ENCODE measurements at places on chromosomes 7 and 10. TPM values are rescaled to one million over a fixed set of nuclear protein-coding genes. Genes with fewer than 3 reads are reported as not detected.
A peak's percentile ranks its signal among the peaks of the same experiment; 100 is the strongest.

DNA sequence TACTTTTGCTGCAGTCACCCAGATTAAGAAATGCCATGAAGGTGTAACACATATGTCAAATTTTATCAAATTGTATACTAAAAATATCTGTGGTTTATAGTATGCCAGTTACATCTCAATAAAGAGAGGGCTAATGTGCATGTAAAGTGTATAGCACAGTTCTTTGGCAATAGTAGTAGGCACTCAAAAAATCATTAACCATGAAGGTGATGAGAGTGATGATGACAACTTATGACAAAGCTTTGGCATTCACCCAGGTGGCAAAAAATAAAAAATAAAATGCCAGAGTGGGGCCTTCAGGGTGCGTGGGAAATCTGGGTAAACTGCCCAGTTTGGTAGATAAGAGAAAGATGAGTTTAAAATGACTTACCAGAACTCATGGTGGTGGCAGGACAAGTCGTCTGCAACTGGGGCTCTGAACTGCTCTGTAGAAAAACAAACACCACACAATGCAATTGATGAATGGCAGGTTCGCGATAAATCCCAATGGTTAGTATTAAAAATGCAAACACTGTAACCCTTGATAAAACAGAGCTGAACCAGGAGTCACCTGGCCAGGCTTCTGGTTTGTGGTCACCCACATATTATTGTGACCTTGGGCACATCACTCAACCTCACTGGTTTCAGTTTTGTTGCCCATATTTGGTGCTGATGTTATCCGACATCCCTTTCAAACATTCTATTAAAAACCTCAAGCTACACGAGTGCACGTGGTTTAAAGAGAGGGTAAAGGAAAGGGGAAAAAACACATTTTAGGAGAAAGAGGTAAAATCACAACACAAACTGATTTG, 120.2 kb downstream of the SORBS1 start:
- DNase-seq: no peak

DNA sequence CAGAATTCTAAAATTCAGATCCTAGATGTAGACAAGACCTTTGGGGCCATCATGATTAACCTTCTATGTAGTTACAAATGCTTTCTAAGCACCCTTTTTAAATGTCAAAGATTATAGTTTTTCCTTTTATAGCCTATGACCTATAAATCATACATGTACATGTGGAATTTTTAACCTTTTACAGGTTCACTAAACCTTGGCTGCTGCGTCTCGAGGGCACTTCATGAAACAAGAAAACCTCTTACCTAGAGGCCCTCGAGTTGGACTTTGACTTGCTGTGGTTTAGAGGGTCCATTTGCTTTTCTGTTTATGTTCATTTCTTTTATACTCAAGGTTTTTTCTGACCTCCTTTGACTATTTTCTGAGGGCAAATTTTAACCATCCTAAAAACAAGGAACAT, 302.2 kb downstream of the CSTF2T start:
- no peak for DNase-seq

GRCh38 chr7:35819310-35819709, 18.5 kb downstream of the SEPTIN7 start:
- DNase-seq: no peak

DNA sequence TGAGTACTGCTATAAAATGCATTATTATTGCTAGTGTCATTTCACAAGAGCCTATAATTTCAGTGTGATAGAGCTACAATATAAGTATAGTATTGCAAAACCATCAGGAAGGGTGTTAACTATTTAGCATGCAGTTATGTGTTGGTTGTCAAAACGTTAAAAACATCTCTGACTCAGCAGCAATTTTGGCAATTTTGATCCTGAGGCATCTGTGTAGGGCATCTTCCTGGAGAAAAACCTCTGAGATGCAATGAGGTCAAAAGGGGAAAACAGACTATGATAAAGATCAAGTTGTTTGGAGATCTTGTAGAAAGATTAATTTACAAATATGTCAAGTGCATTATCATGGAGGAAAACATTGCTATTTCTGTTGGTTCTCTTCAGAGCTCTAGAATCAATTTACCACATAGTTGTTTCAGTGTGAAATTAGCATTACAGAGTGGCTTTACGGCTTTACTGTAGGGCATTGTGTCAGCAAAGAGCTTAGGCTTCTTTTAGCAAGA, 5.3 kb downstream of the CFTR start:
- DNase-seq: no peak

GRCh38 chr10:44259090-44259874, 125.6 kb downstream of the CXCL12 start:
- peak; percentile 36 for DNase-seq

- peak; percentile 2 for DNase-seq
Observed at GRCh38 chr10:47295411-47295810, 4.6 kb upstream of the GDF10 start.

GRCh38 chr7:73433924-73434700, 534 bp downstream of the FZD9 start:
- DNase-seq: no peak

- no peak for DNase-seq
Observed at GRCh38 chr7:156461881-156462665, 178.5 kb upstream of the RNF32 start.

- DNase-seq: peak; percentile 31
Observed at GRCh38 chr10:69757553-69758309, 44.0 kb upstream of the COL13A1 start.

DNA sequence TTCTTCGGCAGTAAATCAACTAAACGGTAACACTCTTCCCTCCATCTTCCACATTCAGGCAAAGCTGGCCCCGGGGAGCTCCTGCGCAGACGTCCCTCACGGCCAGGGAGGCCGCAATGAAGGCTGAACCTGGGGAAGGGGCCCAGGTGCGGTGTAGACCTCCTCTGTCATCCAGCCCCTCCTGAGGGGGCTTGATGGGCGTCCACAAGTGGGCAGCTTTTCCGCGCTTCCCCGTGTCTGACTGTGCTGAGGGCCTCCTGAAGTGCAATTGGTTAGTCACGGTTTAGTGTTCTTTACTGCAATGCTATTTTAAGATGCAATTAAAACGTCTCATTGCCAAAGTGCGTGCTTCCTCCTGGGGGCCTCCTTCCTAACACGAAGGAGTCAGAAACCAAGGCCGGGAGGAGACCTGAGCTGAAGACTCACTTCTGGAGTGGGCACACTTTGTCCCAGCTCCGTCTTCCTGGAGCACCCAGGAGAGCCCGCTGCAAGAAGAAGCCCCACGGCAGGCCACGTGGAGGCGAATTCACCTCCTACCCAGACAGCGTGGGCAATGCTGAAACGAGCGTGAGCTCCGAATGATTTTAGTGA, 173.3 kb downstream of the ELFN1 start:
- no peak for DNase-seq

DNA sequence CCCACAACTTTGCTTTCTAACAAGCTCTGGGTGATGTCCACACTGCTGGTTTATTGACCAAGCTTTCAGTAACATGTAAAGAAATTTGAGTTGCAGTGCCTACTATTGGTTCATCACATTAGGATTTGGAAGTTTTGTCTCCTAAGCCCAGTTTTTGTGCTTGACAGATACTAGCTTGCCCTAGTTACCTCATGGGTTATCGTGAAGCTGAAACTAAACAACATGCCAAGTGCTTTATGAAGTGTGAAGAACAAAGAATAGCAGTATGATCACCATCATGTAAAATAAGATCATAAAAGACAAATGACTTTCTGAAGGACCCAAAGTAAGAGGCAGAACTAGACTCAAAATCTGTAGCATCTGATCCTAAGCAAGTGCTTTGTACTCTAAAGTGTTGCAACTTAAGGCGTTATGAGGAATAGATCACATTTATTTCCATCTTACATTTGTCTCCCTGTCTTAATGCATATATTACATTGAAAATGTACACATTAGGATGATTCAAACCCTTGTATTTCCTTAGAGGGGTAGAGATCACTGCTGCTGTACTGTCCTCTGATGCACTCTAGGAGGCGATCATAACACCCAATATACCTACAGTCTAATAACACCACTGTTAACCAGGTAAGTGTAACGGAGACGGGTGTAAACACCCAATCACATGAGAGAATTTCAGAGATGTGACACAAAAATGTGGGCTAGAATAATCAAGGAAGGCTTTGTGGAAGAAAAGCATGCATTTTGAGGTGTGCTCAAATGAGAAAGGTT, 71.3 kb downstream of the NRCAM start:
- no peak for DNase-seq

GRCh38 chr10:131900350-131901152, at the start of gene PPP2R2D:
Gene PPP2R2D (plus strand): TSS chr10:131901008. CDS start chr10:131901149, 141 bp downstream.
- DNase-seq: peak; percentile 96

GRCh38 chr7:116422683-116423082, 76.9 kb upstream of the CAV2 start:
- DNase-seq: no peak

DNA sequence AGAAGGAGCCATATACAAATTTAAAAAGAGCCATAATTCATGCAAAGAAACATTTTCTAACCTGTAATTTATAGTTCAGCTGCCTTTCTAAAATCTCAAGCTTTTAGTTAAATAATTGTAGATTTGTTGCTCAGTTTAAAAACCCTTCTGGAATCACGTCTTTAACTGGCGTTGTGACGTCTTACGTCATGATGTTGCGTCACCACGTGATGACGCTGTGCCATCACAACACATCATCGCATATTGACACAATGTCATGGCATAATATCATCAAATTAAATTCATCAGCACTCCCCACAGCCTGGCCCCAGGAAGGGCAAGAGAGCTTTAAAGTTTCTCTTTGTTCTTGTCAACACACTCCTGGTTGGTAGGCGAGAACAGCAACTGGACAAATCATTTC, 194.8 kb downstream of the GRM8 start:
- no peak for DNase-seq

GRCh38 chr10:132636358-132636757, 98.8 kb downstream of the INPP5A start:
- no peak for DNase-seq

- DNase-seq: no peak
Observed at GRCh38 chr7:128206017-128206746, 34.9 kb upstream of the LEP start.

DNA sequence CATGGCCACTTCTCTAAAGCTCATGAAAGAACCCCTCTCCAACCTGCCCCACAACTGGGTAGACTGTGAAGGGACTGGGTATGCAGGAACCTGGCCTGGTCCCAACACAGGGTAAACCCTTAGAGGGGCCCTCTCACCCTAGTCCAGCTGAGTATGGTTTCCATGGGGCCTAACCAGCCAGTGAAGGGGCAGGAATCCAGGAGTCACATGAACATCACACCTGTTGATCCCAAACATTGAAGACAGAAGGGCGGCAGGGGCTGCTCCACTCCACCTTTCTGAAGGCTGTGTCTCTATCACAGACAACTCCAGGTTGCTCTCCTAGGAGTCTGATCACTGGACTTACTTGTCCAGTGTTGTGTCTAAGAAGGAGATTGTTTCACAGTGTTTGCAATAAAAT, 30.8 kb downstream of the GRID1 start:
- no peak for DNase-seq

DNA sequence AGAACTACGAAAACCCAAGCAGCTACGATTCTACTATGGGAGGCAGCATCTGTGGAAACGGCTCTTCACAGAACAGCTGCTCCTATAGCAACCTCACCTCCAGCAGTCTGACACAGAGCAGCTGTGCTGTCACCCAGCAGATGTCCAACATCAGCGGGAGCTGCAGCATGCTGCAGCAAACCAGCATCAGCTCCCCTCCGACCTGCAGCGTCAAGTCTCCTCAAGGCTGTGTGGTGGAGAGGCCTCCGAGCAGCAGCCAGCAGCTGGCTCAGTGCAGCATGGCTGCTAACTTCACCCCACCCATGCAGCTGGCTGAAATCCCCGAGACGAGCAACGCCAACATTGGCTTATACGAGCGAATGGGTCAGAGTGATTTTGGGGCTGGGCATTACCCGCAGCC, 81.6 kb upstream of the SAMD8 start:
- DNase-seq: peak; percentile 88

DNA sequence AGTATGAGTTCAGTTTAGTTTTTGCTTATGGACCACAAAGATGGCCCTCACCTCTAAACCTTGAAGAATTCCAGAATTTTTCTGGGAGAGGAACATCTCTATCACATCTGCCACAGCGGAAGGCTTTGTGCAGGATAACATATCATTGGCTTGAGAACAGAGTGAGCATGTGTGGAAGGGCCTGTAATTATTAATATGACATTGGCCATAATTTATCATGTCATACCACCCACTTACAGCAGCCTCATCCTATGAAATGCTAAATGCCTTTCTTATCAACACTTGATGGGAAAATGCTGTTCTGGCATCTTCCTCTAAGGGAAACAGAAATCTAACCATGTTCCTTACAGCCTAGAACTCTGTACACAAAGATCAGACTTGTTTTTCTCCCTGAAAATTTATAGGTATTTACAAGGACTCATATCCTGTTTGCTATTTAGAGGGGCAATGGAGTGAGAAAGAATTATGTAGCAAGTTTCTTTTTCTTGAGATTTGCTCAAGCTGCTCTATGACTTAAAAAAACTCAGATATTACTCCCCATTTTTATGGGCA, 817.3 kb downstream of the LRMDA start:
- no peak for DNase-seq

DNA sequence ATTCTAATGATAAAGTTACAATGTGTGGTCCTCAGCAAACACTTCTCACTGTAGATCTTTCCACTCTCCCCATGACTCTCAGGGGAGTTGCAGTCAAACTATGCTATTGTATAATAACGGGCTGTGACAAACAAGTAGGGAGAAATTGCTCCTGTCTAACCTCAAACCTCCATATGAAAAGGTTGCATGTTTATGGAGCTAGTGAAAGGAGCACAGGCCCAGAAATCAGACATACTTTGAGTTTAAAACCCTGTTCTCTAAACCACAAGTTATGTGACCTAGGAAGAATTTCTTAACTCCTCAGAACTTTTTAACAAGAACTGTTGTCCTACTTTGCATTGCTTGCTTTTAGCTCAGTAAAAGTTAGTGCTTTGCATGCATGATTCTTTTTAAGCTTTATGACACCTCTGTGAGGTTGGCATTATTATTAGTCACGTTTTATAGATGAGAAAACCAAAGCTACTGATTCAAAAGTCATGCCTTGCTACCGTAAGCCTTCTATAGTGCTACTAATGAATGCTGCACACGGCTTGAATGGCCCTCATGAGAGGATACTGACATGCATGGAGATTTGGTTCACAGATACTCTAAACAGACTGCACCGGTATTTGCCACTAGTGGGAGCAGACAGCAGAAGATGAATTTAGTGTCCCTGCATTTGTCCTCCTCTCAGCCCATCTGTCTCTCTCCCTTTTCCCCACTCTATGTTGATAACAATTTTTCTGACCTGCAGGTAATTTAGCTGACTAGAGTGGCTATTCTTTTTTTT, 129.5 kb upstream of the PCGF5 start:
- DNase-seq: no peak

GRCh38 chr10:70692043-70692603, 19.8 kb downstream of the ADAMTS14 start:
- DNase-seq: no peak

The CTAGE8 gene
- total RNA-seq: 12.5 TPM

The MGMT gene
- total RNA-seq: 37.8 TPM

The ETV1 gene
- total RNA-seq: 17.6 TPM

The CAV1 gene
- total RNA-seq: 305 TPM

The GIMAP2 gene
- 8.3 TPM for total RNA-seq

The SSC4D gene
- not detected for total RNA-seq

The CREB5 gene
- not detected for total RNA-seq

The MYPN gene
- not detected for total RNA-seq

The EPDR1 gene
- total RNA-seq: 1.2 TPM

The FAM237B gene
- total RNA-seq: not detected

The ENTPD1 gene
- total RNA-seq: 14.0 TPM

The ASIC3 gene
- 0.37 TPM for total RNA-seq

All from stomach (tissue), 19 donors.